ENCODE measurements at places on chromosomes 7 and 10. TPM values are rescaled to one million over a fixed set of nuclear protein-coding genes. Genes with fewer than 3 reads are reported as not detected.

Gene ZCWPW1
- total RNA-seq: 3.4 TPM

DNA sequence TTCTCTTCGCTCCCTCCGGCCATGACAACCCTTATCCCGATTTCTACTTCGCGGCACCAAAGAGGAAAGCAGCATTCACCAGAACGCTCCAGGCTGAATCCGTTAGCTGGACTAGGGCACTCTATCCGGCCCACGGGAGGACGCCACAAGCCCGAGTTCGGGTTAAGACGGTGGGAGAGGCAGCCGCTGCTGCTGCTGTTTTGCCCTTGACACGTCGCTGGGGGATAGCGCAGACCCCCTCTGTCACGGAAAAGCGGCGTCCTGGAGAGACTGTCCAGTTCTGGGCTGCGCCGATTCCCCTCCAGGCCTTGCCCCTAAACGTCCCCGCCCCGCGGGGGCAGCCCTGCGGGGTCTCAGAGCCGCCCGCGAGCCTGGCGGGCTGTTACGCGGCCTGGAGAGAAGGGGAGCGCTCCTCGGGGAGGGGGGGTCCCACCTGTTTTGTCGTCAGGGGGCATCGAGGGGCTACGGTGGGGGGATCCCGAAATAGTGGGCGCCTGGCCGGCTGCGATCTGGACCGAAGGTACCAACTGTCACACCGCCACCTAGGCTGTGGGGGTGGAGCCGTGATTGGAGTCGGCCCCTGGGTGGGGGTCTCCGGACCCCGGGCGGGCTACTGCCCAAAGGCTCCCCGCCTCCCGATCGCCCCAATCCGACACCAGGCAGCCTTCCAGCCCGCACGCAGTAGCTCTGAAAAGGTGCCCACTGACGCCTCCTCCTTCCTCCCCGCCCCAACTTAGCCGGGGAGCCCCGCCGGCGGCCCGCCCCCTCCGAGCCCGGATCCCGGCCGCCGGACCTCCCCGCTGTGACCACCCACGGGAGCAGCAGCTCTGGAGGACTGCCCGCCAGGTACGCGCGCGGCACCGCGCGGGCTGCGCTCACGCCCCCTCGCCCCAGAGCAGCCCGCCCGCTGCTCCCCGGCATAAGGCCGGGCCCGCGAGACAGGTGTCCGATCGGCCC is 772 bp downstream of the SGMS1 start:
- peak; percentile 60 for DNase-seq

DNA sequence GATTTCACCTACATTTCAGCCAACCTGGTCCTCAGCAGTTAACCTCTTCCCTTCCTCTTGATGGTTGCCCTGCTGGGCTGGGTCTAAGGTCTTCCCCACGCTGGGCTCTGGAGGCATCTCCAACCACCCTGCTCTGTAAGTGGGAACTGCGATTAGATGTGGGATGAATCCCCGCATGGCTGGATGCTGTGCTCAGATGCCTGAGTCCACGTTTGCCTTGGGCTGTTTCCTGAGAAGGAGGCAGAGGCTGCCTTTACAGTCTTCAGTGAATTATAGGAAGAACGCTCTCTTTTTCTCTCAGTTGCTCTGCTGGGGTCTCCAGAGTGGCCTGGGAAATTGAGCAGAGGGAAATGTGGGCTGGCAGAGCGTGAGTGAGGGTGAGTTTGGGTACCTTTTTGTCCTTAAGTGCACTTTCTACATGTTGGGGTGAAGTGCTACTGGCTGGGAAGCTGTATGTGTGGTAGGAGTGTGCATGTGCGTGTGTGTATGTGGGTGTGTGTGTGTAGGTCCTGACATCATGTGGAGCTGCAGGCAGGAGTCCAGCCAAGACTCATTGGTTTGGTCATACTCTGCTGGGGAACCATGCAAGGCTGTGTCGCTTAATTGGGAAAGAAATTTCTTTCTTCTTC is 1.5 kb downstream of the GIMAP8 start:
- DNase-seq: no peak

- no peak for DNase-seq
These were observed 534.5 kb downstream of the TNS3 start for GRCh38 chr7:47047384-47047783.

DNA sequence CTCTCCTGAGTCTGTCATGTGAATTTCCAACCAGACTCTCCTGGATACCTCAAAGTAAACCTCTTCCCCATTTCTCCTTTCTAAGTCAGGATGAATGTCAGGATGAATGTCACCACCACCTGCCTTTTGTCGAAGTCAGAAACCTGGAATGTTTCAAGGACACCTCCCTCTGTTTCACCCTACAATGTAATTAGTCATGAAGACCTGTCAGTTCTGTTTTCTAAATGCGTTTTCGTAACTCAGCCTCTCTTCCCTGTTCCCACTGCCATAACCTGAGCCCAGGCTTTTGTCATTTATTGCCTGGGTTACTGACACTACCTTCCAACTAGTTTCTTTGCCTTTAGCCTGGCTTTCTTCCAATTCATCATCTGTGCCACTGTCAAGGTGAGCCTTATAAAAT is 5.5 kb upstream of the STN1 start:
- no peak for DNase-seq

DNA sequence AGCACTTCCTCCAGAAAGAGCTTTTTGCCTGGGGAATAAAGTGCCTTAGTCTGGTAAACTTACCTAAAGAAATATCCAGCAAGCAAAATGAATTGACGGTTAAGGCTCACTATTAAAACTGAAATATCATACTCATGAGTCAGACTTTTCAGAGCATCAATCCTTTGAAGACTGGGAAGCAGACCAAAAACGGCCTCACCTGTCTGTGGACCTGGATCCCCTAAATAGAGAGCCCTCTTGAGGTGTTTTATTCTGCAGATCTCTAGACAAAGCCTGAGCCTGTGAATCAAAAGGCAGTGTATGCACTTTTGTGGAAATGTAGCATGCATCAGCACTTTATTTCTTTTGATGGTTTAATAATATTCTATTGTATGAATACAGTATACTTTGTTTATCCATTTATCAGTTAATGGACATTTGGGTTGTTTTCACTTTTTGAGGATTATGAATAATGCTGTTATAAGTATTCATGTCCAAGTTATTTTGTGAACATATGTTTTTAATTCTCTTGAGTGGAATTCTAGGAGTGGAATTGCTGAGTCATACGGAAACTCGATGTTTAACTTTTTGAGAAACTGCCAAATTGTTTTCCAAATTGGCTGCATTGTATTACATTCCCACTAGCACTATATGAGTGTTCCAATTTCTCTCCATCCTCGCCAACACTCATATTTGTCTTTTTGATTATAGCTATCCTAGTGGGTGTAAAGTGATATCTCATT is 449.0 kb upstream of the IGFBP3 start:
- DNase-seq: no peak

DNA sequence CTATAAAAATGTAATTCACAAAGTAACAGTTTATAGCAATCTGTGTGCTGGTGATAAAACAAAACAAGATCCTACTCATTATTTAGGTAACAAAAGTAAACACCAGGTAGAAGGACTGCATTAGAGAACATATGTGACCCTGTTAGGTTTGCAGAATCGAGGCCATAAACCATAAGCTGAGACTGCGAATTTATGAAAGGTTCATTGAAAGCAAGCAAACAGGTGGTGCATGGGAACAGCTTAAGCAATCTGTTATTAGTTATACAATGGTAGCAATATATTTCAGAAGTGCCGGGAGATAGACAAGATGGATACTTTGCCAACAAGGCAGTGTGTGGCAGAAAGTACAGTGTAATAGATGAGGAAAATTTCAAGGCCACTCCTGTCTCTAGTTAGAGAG is 23.5 kb upstream of the FAM133B start:
- no peak for DNase-seq

DNA sequence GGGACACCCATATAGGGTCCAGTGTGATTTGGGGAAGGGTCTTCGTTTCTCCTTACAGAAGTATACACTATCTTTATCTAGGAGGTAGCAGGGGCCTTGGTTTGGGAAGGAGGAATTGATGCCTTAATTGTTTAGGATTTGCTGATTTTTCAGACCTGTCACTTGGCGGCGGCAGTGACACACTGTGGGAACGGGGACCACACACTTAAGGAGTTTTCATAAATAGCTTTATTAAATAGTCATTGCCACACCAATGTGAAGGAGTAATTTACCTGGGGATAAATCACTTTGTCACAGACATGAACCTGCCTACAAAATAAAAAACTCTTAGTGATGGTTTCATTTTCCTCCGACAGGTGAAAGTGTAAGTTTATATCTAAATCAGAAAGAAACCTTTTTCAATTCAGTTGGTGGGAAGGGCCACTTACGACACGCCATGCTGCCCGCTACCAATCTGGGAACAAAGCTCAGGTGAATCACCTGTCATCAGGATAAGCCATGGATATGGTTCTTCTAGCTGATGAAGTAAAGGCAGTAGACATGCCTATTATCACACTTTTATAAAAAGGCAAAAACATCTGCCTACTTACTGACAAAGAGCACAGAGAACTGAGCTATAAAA is 12.3 kb upstream of the ENO4 start:
- no peak for DNase-seq

GRCh38 chr7:157150882-157151281 is 12.2 kb downstream of the UBE3C start:
- DNase-seq: no peak

Gene SNCG
- 92.0 TPM for total RNA-seq

GRCh38 chr10:126240483-126240882 is 147.8 kb downstream of the ADAM12 start:
- DNase-seq: no peak

DNA sequence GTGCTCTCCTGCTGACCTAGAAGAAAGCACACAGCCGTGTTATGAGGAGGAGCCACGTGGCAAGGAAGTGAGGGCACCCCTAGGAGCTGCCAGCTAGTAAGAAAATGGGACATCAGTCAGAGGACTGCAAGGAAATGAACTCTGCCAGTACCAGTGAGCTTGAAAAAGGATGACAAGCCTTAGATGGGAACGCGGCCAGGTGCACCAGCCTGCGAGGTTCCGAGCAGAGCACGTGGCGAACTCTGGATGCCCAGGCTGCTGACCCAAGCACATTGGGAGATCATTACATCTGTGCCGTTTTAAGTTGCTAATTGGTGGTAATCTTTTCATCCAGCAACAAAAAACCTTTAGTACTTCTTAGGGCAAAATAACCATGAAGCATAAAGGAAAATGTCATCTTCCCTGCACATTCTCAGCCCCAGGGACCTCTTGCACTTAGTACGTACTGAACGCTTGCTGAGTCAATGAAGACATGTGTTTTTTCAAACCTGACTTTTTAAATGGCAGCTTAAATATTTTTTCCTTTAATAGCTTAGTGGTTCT is 69.4 kb downstream of the AMZ1 start:
- DNase-seq: no peak

GRCh38 chr7:961546-962400 is 7.3 kb upstream of the ADAP1 start:
- no peak for DNase-seq

GRCh38 chr7:16129431-16130110 is 291.8 kb downstream of the CRPPA start:
- no peak for DNase-seq

DNA sequence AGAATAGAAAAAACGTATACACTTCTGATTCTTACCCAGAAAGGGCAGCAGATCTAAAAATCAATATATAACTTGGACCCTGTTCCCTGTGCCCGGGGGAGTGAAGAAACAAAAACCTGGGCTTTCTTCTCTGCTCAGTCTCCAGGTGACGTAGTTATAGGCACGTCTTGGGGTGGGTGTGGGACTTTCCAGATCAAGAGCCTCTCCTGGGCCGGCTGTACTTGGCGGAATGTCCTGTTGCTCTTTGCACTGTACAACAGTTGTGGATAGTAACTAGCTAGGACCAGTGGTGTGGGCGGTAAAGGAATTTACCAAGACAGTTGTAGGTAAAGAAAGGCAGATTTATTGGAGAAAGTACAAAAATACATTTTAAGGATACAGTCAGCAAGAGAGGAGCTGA is 40.4 kb upstream of the STEAP4 start:
- DNase-seq: no peak

DNA sequence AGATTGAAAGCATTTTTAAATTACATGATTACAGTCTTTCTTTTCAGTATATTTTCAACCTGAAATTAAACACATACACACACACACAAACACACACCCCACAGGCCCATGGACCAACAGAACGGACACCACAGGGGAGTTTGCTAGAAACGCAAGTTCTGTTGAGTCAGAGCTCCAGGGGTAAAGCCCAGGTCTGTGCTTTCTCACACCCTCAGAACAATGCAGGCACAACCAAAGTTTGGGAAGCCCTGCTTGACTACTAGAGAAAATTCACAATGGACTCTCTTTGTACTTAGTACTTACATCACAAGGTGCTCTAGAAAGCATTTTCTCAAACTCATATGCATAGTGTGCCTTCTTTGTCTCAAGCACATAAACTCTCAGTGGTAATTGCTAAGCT is 704.0 kb upstream of the IGFBP3 start:
- no peak for DNase-seq

DNA sequence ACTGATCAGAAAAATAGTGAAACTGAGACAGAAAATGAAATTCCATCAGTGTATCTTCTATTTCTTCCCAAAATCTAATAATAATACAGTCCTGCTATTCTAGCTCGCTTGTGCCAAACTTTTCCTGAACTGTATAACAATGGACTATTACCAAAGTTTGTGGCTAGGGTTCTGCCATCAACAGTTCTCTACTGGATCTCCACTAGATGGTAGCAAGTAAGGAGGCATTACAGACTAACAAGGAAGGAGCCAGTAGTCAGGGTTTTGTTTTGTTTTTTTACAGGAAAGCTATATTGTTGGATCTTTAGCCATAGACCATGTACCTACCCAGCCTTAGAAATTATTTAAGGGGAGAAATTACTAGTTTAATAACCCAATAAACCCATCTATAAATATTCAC is 10.8 kb downstream of the MTERF1 start:
- DNase-seq: no peak

Gene ALDH18A1
- 110 TPM for total RNA-seq

Gene PLPP4
- 8.8 TPM for total RNA-seq

GRCh38 chr10:23157691-23158369 is 34.3 kb upstream of the PTF1A start:
- no peak for DNase-seq

DNA sequence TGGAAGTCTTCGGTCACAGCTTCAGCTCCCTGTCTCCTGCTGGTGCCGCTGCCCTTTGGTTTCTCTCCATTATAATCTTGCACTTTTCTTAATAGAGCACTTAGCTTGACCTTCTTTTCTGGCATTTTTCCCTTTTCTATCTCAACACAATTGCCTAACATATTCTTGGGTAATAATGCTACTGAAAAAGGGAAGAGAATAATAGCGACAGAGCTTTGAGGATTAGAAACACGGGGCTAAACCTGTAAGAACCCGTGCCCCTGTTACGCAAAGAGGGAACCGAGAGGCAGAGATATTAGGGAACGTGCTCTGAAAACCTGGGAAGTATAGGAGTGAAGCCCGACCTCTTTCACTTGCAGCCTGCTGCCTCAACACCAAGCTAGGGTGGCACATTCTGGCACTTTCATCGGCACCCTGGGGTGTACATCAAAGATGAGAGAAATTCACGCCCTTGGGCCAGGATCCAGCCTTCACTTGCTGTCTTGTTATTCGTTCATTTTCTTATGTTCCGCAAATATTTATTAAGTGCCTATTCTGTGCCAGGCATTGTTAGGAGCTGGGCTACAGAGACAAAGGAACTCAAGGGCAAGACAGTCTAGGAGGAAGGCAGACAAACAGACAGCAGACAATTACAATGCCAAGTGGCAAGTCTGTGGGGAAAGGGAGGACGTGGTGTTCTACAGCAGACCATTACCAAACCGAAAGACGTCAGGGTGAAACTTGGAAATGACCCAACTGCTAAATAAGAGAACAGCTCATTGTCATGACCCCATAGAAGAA is 33.0 kb upstream of the GALNTL5 start:
- DNase-seq: no peak

Gene FAM25C
- not detected for total RNA-seq

Measured in mesothelial cell of epicardium (in vitro differentiated cells).